ENCODE measurements at places on chromosomes 16 and 17.

DNA sequence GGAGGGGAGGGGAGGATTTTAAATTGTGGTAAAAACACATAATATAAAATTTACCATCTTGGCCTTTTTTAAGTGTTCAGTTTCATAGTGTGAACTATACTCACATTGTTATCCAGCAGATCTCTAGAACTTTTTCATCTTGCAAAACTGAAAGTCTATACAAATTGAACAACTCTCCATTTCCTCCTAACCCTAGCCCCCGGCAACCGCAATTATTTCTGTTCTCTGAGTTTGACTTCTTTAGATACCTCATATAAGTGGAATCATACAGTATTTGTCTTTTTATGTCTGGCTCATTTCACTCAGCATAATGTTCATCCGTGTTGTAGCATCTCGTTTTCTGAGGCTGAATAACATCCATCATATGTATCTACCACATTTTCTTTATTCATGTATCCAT lies 30.0 kb upstream of the MRTFB start:
- DNase-seq: no peak

GRCh38 chr17:32258383-32259140 lies 7.1 kb upstream of the RHBDL3 start:
- no peak for DNase-seq

DNA sequence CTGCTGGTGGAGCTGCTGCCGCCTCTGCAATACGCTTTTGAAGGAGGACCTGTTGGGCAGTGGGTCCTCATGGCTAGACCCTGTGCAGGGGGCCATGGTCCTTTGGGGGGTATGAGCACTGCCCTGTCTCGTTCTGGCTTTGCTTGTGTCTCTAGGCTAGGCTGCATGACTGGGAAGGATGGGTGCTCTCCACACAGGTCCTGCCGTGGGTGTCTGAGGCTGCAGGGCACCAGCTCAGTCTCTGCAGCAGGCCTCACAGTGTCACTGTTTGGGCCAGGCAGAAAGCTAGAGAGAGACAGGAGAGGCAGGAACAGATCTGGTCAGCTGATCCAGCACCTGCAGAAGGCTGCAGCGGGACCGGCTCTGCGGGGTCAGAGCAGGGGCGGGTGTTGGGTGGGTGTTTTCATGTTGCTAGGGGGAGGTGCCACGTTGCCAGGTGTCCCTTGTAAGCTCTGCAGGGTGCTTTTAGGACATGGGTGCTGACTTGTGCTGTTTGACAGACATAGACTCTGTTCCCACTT lies 111.4 kb downstream of the SNX29 start:
- peak; percentile 40 for DNase-seq

- peak; percentile 65 for DNase-seq
Observed at GRCh38 chr17:72719578-72720493, 372.7 kb downstream of the SLC39A11 start.

DNA sequence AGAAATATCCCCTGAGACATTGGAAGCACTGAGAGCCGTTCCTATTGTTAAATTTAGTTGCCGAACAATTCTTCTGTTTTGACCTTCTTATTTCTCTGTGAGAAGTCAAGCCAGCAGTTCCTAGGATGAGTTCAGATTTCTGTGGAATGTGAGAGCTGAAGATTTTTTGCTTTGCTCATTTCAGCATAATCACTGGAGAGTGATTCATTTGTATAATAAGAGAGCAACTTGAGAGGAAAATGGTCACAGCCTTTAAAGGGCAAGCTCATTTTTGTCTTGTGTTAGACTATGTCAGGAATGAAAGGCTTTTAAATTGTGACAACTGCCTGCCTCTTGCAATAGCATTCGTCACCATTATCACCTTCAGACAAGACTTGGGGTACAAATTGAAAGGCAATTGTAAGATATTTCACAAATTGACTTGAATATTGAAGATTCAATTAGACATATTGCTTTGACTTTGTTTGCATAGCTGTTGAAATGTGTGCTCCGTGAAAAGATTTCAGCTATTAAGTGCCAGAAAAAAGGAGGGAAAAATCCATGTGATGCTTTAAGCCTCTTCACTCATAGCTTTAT lies 900.0 kb upstream of the GOT2 start:
- DNase-seq: no peak

DNA sequence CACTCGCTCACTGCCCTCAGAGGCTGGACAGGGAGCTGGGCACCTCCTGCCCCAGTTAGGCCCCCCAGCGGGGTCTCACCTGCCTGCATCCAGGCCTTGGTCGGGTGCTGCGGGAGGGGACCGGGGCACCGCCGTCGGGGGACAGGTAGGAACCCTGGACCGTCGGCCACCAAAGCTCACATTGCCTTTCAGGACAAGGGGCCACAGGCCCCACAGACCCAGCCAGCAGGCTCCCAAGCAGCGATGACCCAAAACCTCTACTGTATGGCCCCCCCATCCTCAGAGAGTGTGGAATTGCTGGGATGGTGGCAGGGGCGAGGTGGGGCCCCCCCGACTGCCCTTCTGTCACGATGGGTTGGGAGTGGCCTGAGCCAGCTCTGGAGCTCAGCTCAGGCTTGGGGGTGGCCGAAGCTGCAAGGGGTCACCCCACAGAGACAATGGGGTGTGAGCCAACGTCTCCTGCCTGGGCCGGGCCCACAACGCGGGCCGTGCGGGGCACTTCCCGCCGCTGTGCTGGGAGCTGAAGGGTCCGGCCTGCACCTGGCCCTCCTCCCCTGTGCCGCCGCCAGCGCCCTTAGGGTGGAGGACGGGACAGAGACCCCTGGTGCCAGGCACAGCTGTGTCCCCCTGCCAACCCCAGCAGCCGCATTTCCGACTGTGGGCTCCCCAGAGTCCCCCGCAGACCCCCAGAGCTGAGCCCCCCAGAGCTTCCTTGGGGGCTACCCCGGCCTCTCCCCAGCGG lies 498 bp downstream of the IGFALS start:
- no peak for DNase-seq

GRCh38 chr16:78705694-78706093 lies 606.2 kb downstream of the WWOX start:
- peak; percentile 17 for DNase-seq

- no peak for DNase-seq
Observed at GRCh38 chr17:71315568-71315967, 805.3 kb upstream of the SOX9 start.

Measured in CD4-positive, alpha-beta T cell treated with Interleukin-17A for 4 hours (primary cell).